ENCODE measurements at places on chromosomes 6 and 20.
A peak's percentile ranks its signal among the peaks of the same experiment; 100 is the strongest.

- DNase-seq = no peak
These were observed 58.3 kb downstream of the RIN2 start for GRCh38 chr20:19816386-19816785.

DNA sequence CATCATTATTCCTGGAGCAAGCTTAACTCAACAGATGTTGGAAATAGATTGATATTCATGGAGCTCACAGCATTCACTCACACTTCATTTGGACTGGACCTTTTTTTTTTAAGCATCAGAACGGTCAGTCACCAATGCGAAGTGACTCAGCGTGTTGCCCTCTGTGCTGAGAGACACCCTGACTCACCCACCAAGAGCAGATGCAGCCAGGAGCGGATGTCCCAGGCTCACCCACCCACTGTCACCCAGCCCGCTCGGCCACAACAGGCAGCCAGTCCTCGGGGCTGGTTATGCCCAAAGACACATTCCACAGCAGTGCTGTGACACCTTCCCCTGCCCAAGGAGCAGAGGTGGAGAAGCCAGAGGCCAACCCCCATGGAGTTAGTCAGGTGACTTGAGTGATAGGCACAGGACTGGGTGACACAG lies 15.7 kb downstream of the RNASET2 start:
- peak; percentile 89 for DNase-seq

GRCh38 chr6:103081876-103082630 lies 1688.5 kb downstream of the GRIK2 start:
- DNase-seq = no peak

DNA sequence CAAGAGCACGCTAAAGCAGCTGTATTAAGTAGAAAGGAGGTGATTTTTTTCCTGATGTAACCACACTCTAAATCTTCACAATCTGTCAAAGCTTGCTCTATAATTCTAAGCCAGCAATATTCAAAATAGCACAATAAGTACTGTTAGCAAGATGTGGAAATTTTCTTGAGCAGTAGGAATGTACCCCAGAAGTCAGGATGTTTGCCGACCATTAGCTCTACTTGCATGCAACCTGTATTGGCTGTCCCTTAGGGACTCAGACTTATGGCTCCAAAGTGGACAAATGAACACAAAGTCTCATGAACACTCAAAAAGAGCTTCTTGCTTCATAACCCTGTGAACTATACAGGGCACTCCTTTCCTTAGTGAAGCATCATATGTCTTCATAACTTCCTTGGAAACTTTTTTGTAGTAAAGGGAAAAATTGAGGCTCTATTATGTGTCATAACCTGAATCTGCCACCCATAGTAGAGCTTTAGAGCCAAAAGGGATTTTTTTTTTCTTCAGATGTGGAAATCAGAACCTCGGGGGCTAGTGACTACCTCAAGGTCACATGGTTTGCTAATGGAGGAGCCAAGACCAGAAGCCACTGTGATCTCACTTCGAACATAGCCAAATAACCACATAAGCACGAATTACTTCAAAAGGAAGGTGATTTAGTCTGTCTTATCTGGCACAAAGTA lies 54.5 kb downstream of the ADGRG6 start:
- DNase-seq = peak; percentile 9

DNA sequence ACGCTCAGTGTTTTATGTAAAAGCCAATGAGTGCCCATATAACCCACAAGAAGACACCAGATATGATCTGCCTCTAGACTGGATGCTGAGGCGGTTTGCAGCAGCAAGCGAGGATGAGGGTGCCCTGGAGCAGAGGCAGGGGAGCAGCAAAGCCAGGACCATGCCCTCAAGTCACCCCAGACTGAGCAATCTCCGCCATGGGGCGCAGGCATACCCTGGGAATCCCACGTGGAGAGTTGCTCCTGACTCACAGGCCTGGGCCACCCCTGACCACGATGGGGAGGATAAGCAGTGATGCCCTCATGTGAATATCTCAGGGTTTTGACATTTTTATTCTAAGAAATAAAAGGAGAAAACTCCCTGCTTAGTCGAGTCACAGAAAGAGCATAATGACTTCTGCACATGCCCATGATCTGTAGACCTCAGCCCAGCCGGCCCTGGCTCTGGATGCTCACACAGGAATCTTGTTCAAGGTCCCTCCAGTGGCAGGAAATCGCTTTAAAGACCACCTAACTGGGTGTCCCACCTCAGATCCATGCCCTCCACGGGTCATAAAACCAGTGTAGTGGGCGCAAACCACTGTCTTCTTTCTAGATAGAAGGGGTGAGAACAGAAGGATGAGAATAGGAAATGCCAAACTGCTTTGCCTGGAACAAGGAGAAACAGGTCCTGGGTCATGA lies 138.3 kb upstream of the SNX9 start:
- no peak for DNase-seq
